ENCODE measurements at places on chromosomes 5 and 9.

DNA sequence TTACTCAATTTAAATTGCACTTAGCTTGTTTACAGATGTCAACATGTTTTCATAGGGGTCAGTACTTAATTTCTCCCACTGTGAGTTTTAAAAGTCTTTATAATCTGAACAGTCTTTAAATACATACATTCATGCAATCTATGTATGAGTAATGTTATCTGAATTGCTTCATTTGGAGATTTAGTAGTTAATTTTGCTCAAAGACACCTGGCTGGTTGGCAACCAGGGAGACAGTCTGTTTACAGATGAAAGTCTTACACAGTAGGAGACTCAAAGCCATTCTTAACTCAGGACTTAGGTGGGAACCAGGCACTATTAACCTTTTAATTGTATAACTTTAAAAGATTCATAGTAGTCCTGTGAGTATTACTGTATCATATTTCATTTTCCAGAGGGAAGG is 29.3 kb downstream of the DAB2 start:
- DNase-seq, result no peak
- peaks cover 24% of the 10 kb centered on the region for H3K36me3 ChIP-seq
- peak overlapping the region; percentile 5 for H3K27ac ChIP-seq
- no peaks in the 10 kb centered on the region for H3K27me3 ChIP-seq
- H3K4me3 ChIP-seq, result no peak overlapping the region

DNA sequence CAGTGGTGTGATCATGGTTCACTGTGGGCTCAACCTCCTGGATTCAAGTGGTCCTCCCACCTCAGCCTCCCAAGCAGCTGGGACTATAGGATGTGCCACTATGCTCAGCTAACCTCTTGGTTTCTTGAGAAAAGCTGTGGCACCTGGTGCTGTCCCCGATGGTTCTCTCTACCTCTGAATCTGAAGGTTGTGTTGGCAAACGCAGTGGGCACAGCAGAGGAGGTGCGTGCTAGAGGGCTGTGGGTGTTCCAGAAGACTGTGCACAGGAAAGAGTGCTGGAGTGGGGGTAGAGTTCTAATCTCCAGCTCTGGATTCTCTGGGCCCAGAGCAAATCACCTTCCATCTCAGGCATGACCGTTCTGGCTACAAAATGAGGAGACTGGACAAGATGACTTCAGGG is 12.5 kb downstream of the RGS3 start:
- no peak overlapping the region for H3K27ac ChIP-seq
- H3K4me1 ChIP-seq, result peaks cover 67% of the 10 kb centered on the region
- no peak for DNase-seq
- no peak overlapping the region for H3K4me3 ChIP-seq
- H3K27me3 ChIP-seq, result no peaks in the 10 kb centered on the region

- no peak overlapping the region for H3K27ac ChIP-seq
- H3K36me3 ChIP-seq, result peaks cover 32% of the 10 kb centered on the region
- peak overlapping the region; percentile 8 for H3K4me3 ChIP-seq
Observed at GRCh38 chr9:86350006-86350760, 4.0 kb downstream of the TUT7 start.

DNA sequence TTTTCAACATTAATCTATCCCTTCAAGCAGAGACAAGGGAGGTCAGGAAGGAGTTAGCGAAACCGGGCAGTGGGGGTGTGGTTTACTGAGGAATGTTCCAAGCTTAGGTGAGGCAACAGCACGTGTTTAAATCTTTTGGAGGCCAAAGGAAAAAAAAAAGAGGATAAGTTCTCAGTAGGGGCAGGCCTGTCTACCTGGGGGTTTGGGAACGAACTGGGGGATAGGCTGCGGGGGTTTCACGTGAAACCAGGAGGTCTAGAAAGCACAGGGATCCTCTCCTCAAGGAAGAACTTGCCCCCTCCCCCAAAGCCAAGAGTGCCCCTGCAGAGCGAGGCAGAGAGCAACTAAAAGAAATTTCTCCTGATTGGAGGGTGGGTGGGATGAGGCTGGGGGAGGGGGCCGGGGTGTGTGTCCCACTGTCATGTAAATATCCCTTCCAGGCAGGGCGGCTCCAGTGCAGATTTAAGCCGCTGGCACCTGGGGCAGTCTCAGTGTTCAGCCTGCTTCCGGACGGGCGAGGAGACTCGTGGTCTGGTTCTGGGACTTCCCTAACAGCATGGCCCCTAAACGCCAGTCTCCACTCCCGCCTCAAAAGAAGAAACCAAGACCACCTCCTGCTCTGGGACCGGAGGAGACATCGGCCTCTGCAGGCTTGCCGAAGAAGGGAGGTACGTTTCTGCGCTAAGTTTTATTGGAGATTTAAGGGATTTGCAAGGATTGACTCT is 5.5 kb upstream of the SET start:
- H3K4me1 ChIP-seq, result peaks cover 32% of the 10 kb centered on the region
- H3K27ac ChIP-seq, result peak overlapping the region; percentile 67
- peak overlapping the region; percentile 54 for H3K4me3 ChIP-seq
- DNase-seq, result no peak

DNA sequence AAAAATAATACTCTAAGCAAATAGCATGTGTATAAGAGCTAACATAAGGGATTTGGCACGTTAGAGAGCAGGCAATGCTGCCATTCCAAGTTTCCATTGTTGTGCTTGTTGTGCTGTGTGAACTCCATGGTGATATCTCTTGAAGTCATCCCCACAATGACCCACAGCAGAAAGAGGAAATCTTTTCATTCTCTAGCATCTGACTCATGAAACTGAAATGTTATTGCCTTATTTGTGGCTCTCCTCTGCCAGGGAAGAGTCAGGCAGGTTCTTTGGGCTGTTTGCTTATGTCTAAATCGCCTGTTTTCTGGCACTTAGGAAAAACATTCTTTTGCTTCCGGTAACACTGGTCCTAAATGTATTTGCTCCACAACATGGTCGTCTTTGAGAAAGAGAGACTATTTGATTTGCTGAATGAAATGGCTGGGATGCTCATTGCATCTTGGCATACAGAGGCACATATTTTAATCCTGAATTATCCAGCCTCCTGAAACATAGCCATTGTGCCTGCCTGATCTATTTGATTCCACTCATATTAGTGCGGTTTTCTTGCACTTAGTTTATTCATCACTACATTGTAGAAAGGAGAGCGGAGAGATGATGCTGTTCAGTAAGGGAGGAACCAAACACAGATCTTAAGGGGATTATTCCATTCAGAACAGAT is 188.8 kb downstream of the CSNK1G3 start:
- no peaks in the 10 kb centered on the region for H3K27me3 ChIP-seq
- H3K36me3 ChIP-seq, result no peaks in the 10 kb centered on the region
- peak overlapping the region; percentile 22 for H3K4me3 ChIP-seq
- H3K27ac ChIP-seq, result peak overlapping the region; percentile 77
- no peak for DNase-seq
- peaks cover 22% of the 10 kb centered on the region for H3K4me1 ChIP-seq

GRCh38 chr5:125034331-125034730 is 287.9 kb upstream of the ZNF608 start:
- no peaks in the 10 kb centered on the region for H3K36me3 ChIP-seq
- H3K27ac ChIP-seq, result no peak overlapping the region
- DNase-seq, result no peak
- H3K4me1 ChIP-seq, result no peaks in the 10 kb centered on the region
- H3K27me3 ChIP-seq, result no peaks in the 10 kb centered on the region

GRCh38 chr9:131319486-131319885 is 30.0 kb downstream of the PLPP7 start:
- H3K4me1 ChIP-seq, result peaks cover 12% of the 10 kb centered on the region
- no peaks in the 10 kb centered on the region for H3K36me3 ChIP-seq
- no peak overlapping the region for H3K4me3 ChIP-seq
- no peak overlapping the region for H3K27ac ChIP-seq
- DNase-seq, result no peak
- H3K27me3 ChIP-seq, result no peaks in the 10 kb centered on the region

DNA sequence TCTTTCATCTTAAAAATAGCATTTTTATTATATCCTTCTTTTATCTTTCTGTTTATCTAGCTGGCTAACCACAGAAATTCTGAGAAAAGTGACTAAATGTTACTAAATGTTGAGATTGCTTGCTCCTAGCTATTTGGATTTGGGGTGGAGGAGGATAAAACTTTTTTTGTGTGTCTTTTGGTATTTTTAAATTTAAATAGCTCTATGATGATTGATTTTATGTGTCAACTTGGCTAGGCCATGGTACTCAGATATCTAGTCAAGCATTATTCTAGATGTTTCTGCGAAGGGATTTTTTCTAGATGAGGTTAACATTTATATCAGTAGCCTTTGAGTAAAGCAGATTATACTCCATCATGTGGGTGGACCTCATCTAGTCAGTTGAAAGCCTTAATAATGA is 75.0 kb downstream of the GCNT1 start:
- H3K27ac ChIP-seq, result no peak overlapping the region
- H3K36me3 ChIP-seq, result no peaks in the 10 kb centered on the region
- no peak overlapping the region for H3K4me3 ChIP-seq
- no peaks in the 10 kb centered on the region for H3K4me1 ChIP-seq

- DNase-seq, result no peak
- peaks cover 10% of the 10 kb centered on the region for H3K4me1 ChIP-seq
- H3K27ac ChIP-seq, result no peak overlapping the region
- peaks cover 15% of the 10 kb centered on the region for H3K27me3 ChIP-seq
Observed at GRCh38 chr9:126658956-126659555, 45.3 kb downstream of the LMX1B start.

DNA sequence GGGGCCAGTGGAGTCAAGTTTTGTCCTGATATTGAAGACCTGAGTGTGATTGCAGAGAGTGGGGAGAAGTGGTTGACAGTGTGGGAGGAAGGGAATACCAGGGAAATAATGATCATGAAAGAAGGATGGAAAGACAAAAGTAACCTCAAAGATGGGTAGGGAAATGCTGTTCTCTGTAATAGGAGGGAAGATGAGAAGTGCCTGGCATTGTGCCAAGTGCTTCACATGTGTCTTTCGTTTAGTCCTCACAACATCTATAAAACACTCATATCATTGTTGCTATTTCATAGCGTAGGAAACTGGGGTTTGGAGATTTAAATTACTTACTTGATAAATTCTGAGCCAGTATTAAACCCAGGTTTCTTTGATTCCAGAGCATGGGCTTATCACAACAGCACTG is 472.3 kb downstream of the LRRC70 start:
- no peak for DNase-seq
- H3K27me3 ChIP-seq, result no peaks in the 10 kb centered on the region
- H3K4me1 ChIP-seq, result no peaks in the 10 kb centered on the region
- no peak overlapping the region for H3K27ac ChIP-seq
- H3K4me3 ChIP-seq, result no peak overlapping the region

DNA sequence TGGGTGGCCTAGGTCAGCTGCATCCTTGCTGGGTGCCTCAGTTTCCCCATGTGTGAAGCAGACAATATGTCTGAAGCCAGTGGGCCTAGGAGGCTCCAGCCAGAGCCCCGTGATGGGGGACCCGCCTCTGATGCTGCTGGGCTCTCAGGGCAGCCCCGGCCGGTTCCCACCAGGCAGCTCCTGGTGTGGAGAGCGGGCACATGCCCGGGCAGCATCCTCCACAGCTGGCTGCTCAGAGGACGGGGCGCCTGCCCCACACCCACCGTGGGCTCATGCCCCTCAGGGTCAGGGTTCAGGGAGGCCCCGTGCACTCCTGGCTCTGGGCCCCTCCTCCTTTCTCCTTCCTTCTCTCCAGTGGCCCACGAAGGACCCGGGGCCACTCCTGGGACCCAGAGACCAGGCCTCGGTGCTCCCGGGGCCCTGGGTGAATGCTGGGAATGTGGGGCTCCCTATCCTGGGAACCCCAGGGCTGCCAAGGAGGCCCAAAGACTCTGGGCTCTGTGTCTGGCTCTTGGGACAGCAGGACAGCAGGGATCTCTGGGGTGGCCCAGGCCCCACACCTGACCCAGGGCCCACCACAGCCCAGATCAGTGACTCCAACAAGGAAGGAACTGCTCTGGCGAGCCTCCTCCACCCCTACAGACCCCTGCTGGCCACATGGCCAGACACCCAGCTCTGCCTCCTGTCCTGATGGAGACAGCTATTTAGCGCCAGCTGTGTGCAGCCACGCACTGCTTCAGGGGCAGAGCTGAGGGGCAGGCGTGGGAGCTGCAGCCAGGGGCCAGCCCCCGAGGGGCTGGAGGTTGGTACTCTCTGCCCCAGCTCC is 39.5 kb upstream of the EGFL7 start:
- H3K4me3 ChIP-seq, result no peak overlapping the region
- H3K36me3 ChIP-seq, result no peaks in the 10 kb centered on the region
- no peak overlapping the region for H3K27ac ChIP-seq
- H3K27me3 ChIP-seq, result no peaks in the 10 kb centered on the region
- no peak for DNase-seq

GRCh38 chr9:14554886-14555285 is 138.3 kb downstream of the ZDHHC21 start:
- no peak for DNase-seq
- no peak overlapping the region for H3K4me3 ChIP-seq
- H3K4me1 ChIP-seq, result no peaks in the 10 kb centered on the region
- no peak overlapping the region for H3K27ac ChIP-seq
- H3K36me3 ChIP-seq, result no peaks in the 10 kb centered on the region
- H3K27me3 ChIP-seq, result no peaks in the 10 kb centered on the region

DNA sequence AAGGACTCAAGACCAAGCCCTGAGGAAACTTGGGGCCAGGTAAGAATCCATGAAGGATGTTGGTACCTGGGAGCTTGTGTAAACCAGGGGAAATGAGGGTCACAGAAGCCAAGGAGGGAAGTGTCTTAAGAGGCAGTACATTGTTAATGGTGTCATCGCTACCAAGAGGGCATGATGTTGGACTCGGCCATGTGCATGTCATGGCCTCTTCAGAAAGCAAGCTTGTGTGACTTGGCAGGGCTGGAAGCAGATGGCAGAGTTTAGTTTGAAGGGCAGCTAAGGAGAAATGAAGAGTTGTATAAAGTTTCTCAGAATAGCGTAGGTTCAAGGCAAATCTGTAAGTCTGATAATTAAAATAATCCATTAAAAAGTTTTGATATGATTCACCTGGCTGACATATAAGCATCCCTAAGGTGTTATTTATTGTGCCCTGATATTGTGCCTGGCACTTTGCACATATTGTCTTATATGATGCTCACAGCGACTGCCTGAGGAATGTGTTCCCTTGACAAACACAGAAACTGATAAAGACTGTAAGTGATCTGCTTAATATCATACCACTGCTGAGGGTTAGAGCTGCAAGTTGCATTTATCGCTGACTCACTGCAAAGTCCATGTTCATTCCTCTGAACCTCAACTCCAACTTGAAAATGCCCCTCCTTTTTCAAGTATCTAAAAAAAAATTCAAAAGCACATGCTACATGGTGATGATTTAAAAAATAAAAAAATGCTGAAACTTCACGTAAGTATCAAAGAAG is 81.3 kb upstream of the PTPN3 start:
- no peaks in the 10 kb centered on the region for H3K36me3 ChIP-seq
- no peaks in the 10 kb centered on the region for H3K4me1 ChIP-seq
- no peaks in the 10 kb centered on the region for H3K27me3 ChIP-seq
- peak; percentile 64 for DNase-seq
- no peak overlapping the region for H3K4me3 ChIP-seq
- H3K27ac ChIP-seq, result no peak overlapping the region

GRCh38 chr5:86175224-86175623 is 442.5 kb upstream of the COX7C start:
- no peak overlapping the region for H3K27ac ChIP-seq
- no peak for DNase-seq
- H3K4me1 ChIP-seq, result peaks cover 12% of the 10 kb centered on the region
- no peaks in the 10 kb centered on the region for H3K27me3 ChIP-seq

- peaks cover 55% of the 10 kb centered on the region for H3K4me1 ChIP-seq
- DNase-seq, result no peak
- no peak overlapping the region for H3K27ac ChIP-seq
- no peaks in the 10 kb centered on the region for H3K27me3 ChIP-seq
- no peaks in the 10 kb centered on the region for H3K36me3 ChIP-seq
Observed at GRCh38 chr5:151001436-151001835, 19.0 kb upstream of the GPX3 start.

Data from esophagus muscularis mucosa (tissue), 4 donors.